ENCODE measurements at places on chromosomes 1 and 21.
A peak's percentile ranks its signal among the peaks of the same experiment; 100 is the strongest.

DNA sequence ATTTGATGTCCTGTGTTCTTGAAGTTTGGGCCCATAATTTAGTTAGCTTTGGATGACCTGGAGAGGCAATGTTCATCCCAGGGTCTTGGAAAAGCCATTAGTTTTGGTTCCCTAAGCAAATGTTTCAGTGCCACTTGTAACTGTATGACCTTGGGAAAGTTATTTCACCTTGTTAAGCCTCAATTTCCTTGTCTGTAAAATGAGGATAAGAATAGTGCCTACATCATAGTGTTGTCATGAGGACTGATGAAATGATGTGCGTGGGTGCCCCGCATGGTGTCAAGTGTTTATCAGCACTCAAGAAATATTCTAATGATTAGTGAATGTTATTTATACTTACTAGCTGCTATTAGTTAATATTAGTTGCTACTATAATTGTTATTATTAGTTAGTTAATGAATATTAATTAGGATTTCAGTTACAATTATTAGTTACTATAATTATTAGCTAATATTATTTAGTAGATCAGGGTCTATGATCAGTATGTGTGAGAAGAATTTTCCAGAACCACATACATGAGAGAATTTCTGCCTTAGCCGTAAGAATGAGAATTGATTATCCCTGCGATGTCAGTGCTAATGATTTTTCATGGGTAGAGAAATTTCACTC, 1.9 kb downstream of the SH3BGR start:
- no peak for DNase-seq

- DNase-seq = peak; percentile 26
Measured at GRCh38 chr1:119712342-119713038, 756 bp downstream of the PHGDH start.

DNA sequence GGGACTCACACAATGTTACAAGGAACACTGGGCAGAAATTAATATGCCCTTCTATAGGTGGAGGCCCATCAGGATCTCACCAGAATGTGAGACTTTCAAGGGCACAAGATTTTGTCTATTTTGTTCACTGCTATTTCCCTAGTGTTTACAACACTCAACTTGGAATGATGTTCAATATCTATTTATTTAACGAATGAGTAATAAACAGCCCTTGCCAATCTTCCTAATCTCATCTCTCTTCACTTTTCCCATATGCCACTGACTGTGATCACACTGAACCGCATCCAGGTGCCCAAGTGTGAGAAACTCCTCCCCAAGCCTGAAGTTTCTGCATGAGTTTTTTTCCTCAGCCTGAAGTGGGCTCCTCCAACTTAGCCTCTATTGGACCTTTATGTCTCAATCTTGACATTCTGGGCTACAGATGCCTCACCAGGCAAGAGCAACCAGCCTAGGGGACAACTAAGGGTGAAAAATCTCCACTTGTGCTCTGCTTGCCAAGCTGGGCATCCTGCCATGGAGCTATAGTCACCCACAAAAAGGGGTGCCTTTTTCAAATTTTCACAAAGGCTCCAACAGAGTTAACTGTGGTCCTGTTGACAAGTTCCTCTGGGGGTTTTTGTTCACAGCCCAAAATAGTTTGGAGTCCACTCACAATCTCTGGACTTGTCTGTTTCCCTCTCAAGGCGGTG, 105.6 kb downstream of the PLPP3 start:
- DNase-seq = no peak

GRCh38 chr1:59788825-59789224, 25.9 kb upstream of the HOOK1 start:
- DNase-seq = no peak

Data from stimulated activated CD8-positive, alpha-beta memory T cell treated with anti-CD3 and anti-CD28 coated beads, Interleukin-15, amount 100 ng/mL, for 4 hours (primary cell).